Prostate gland (tissue), 2 donors: ENCODE measurements at places on chromosomes 16 and 17. TPM values are rescaled to one million over a fixed set of nuclear protein-coding genes. Genes with fewer than 3 reads are reported as not detected.

GRCh38 chr16:23753908-23754593 is 775 bp upstream of the CHP2 start:
- peaks cover 4% of the 10 kb centered on the region for H3K27me3 ChIP-seq
- no peaks in the 10 kb centered on the region for H3K4me1 ChIP-seq
- no peak for DNase-seq
- no peaks in the 10 kb centered on the region for H3K36me3 ChIP-seq
- peak overlapping the region; percentile 14 for H3K4me3 ChIP-seq

CIITA gene
- total RNA-seq = 16.0 TPM

DNA sequence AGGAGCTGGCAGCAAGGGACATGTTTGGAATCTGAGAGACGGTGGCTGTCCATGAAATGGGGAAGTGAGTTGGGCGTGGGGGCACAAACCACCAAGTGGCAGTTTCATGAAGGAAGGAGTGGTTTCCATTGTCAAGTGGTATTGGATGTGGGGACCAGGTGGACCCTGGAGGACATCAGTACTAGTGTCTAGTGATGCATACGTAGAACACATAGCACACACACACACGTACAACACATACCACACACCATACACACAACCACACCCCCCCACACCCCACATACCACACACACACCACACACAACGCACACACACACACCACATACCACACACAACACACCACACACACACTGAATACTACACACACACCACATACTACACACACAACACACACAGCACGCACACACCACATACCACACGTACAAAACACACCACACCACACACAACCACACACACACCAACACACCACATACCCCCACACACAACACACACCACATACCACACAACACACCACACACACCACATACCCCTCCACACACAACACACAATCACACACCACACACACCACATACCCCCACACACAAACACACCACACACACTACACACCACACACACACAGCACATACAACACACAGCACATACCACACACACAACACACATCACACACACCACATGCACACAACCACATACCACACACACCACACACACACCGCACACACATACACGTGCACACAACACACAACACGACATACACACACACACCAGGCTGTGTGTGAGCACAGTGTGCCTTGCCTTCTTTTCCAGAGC is 41.1 kb upstream of the GSE1 start:
- no peak for DNase-seq
- H3K27ac ChIP-seq = no peak overlapping the region
- H3K27me3 ChIP-seq = no peaks in the 10 kb centered on the region
- H3K4me1 ChIP-seq = peaks cover 8% of the 10 kb centered on the region

G6PC1 gene
- total RNA-seq = not detected

SRP68 gene
- 33.5 TPM for total RNA-seq

DNA sequence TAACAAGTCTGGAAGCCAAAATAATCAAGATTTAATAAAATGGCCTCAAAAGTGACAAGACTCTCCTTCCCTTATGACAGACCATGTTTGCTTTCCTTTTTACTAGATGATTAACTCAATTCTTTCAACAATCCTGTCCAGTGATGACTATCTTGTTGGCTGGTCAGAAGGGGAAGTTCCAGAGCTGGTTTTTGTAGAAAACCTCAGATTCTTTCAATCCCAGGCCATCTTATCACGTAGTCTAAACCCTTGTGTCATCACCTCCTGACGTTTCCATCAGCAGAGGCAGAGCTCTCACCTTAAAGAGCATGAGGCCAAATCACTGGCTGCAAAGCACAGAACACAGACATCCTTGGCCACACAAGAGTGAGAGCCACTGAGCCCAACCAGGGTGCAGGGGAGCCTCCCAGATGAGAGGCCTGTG is 125.3 kb downstream of the ANKRD11 start:
- no peaks in the 10 kb centered on the region for H3K36me3 ChIP-seq
- H3K27me3 ChIP-seq = no peaks in the 10 kb centered on the region
- H3K27ac ChIP-seq = no peak overlapping the region
- no peak for DNase-seq

NSF gene
- 24.7 TPM for total RNA-seq

DNA sequence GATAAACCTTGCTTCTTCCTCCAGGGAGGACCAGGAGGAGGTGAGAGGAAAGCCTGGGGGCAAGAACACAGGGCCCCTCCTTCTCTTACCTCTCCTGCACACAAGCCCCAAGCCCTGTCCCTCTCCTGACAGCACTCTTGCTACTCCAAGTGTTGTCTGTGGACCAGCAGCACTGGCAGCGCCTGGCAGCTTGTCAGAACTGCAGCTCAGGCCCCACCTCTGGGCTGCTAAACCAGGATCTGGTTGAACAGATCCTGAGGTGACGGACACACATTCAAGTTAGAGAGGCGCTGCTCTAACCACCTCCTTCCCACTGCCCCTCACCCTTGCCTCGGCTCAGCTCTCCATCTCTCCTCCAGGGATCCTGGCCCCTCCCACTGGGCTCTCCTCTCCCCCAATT is 56.5 kb downstream of the SRCIN1 start:
- no peak overlapping the region for H3K4me3 ChIP-seq
- H3K36me3 ChIP-seq = no peaks in the 10 kb centered on the region
- no peaks in the 10 kb centered on the region for H3K27me3 ChIP-seq

ACSM2A gene
- 0.17 TPM for total RNA-seq

GRCh38 chr16:16120382-16121184 is 102.7 kb downstream of the ABCC6 start:
- DNase-seq = no peak
- peak overlapping the region; percentile 26 for H3K27ac ChIP-seq

DNA sequence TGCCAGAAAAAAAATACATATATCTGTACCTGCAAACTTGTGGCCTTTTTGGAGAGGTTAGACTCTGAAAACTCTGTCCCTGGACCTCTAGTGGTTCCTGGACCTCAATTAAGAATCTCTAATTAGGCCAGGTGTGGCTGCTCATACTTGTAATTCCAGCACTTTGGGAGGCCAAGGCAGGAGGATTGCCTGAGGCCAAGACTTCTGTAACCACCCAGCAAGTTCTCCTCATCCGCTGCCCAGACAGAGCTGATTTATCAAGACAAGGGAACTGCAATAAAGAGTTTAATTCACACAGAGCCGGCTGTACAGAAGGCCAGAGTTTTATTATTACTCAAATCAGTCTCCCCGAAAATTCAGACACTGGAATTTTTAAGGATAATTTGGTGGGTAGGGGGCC is 4.2 kb downstream of the ASPA start:
- H3K36me3 ChIP-seq = no peaks in the 10 kb centered on the region
- no peaks in the 10 kb centered on the region for H3K27me3 ChIP-seq
- no peak for DNase-seq
- H3K4me3 ChIP-seq = no peak overlapping the region

- no peak overlapping the region for H3K27ac ChIP-seq
- H3K4me3 ChIP-seq = no peak overlapping the region
- H3K36me3 ChIP-seq = no peaks in the 10 kb centered on the region
These were observed 22.2 kb downstream of the RNF112 start for GRCh38 chr17:19433255-19433654.

- no peak overlapping the region for H3K4me3 ChIP-seq
- H3K4me1 ChIP-seq = no peaks in the 10 kb centered on the region
- no peaks in the 10 kb centered on the region for H3K27me3 ChIP-seq
- no peak for DNase-seq
- no peak overlapping the region for H3K27ac ChIP-seq
These were observed 9.6 kb upstream of the WNT9B start for GRCh38 chr17:46841561-46842379.

GRCh38 chr17:51258756-51259563 is 889 bp downstream of the MBTD1 start:
- no peaks in the 10 kb centered on the region for H3K36me3 ChIP-seq
- peak overlapping the region; percentile 96 for H3K27ac ChIP-seq
- H3K4me3 ChIP-seq = peak overlapping the region; percentile 93
- DNase-seq = peak; percentile 14
- no peaks in the 10 kb centered on the region for H3K27me3 ChIP-seq

DNA sequence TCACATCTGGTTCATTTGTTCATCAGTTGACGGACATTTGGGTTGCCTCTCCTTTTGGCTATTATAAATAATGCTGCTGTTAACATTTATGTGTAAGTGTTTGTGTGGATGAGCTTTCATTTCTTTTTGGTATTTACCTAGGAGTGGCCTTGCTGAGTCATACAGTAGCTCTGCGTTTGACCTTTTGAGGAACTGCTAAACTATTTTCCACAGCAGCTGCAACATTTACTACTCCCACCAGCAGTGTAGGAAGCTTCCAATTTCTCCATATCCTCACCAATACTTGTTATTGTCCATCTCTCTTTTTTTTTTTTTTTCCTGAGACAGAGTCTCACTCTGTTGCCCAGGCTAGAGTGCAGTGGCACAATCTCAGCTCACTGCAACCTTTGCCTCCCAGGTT is 20.7 kb upstream of the PLCG2 start:
- H3K4me1 ChIP-seq = no peaks in the 10 kb centered on the region
- H3K36me3 ChIP-seq = no peaks in the 10 kb centered on the region
- no peaks in the 10 kb centered on the region for H3K27me3 ChIP-seq
- DNase-seq = no peak
- no peak overlapping the region for H3K4me3 ChIP-seq

TNFRSF12A gene
- total RNA-seq = 57.4 TPM

KRTAP2-4 gene
- total RNA-seq = not detected

CCL7 gene
- not detected for total RNA-seq

TMIGD1 gene
- not detected for total RNA-seq

ENPP7 gene
- not detected for total RNA-seq

DNA sequence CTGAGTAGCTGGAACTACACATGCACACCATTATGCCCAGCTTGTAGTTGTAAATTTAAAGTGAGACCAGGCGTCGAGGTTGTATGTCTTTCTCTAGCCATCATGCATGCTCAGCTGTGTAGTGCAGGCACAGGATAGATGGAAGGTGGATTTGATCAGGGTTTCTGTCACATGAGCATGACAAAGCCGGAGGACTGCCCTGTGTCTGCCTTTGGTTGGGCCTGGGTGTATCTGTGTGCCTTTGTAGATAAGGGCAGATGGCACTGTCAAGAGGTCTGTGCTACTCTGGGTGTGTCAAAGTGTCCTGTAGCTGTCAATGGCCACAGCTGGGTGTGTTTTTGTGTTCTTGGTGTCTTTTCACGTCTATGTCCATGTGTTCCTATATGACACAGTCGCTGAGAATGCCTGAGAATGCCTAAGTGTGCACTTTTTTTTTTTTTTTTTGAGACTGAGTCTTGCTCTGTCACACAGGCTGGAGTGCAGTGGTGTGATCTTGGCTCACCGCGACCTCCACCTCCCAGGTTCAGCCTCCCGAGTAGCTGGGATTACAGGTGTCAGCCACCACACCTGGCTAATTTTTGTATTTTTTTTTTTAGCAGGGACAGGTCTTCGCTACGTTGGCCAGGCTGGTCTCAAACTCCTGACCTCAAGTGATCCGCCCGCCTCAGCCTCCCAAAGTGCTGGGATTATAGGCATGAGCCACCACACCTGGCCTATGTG is 4.1 kb upstream of the NAGS start:
- H3K4me3 ChIP-seq = no peak overlapping the region
- no peaks in the 10 kb centered on the region for H3K4me1 ChIP-seq
- peaks cover 2% of the 10 kb centered on the region for H3K27me3 ChIP-seq
- no peaks in the 10 kb centered on the region for H3K36me3 ChIP-seq
- no peak for DNase-seq

GRCh38 chr17:82384051-82384729 is 12.6 kb downstream of the UTS2R start:
- no peak for DNase-seq
- no peak overlapping the region for H3K27ac ChIP-seq
- H3K27me3 ChIP-seq = no peaks in the 10 kb centered on the region
